BJ (cell line): ENCODE measurements at places on chromosomes 3 and 15.

- no peak for DNase-seq
These were observed 274.9 kb downstream of the FAM43A start for GRCh38 chr3:194960446-194961032.

- no peak for DNase-seq
These were observed 27.7 kb upstream of the SSR3 start for GRCh38 chr3:156582532-156583183.

- no peak for DNase-seq
These were observed 947.1 kb downstream of the FHIT start for GRCh38 chr3:60304112-60304511.

- DNase-seq = no peak
These were observed 26.0 kb upstream of the VIPR1 start for GRCh38 chr3:42476225-42477125.

GRCh38 chr3:142846779-142847577 lies 41.9 kb downstream of the PCOLCE2 start:
- DNase-seq = no peak

- no peak for DNase-seq
These were observed 21.9 kb upstream of the ZBTB47 start for GRCh38 chr3:42631620-42632019.

DNA sequence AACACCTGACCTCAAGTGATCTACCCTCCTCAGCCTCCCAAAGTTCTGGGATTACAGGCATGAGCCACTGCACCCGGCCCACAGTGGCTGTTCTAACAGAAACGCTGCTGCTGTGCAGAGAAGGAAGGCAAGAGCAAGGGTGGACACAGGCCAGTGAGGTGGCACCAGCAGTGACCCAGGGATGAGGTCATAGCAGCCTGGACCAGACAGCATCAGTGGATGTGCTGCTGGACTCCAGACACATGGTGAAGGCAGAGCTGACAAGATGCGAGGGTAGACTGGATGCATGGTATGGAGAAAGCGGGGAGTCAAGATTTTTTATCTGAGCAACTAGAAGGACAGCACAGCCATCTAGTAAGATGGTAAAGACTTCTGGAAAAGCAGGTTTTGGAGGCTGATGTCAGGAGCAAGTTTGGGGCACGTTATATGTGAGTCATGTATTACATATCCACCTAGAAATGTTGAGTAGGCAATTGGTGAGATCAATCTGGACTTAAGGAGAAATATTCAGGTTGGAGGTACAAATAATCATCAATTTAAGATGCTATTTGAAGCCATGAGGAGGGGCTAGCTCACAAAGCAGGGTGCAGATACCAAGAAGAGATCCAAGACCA lies 22.1 kb upstream of the TJP1 start:
- DNase-seq = no peak

DNA sequence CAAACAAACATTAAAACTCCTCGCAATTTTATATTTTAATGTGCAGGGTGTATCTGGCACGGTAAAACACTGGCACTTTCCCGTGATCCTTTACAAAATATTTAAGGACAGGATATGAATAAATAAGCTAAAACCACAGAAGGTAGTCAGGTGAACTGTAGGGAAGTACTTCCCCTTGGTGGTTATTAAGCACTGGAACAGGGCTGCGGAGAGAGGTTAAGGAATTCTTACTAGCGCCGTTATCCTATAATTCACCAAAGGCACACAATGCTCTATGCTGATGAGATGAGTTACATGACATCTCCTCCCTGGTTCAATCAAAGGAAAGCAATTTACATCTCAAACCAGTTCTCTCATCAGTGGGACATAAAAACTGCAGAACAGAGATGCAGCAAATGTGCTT lies 289.8 kb downstream of the ZBTB20 start:
- no peak for DNase-seq

- no peak for DNase-seq
These were observed 113.3 kb upstream of the MBNL1 start for GRCh38 chr3:152155246-152156020.

GRCh38 chr15:51193526-51193925 lies 98.8 kb upstream of the TNFAIP8L3 start:
- no peak for DNase-seq

GRCh38 chr3:127925384-127925783 lies 10.4 kb downstream of the KBTBD12 start:
- no peak for DNase-seq

DNA sequence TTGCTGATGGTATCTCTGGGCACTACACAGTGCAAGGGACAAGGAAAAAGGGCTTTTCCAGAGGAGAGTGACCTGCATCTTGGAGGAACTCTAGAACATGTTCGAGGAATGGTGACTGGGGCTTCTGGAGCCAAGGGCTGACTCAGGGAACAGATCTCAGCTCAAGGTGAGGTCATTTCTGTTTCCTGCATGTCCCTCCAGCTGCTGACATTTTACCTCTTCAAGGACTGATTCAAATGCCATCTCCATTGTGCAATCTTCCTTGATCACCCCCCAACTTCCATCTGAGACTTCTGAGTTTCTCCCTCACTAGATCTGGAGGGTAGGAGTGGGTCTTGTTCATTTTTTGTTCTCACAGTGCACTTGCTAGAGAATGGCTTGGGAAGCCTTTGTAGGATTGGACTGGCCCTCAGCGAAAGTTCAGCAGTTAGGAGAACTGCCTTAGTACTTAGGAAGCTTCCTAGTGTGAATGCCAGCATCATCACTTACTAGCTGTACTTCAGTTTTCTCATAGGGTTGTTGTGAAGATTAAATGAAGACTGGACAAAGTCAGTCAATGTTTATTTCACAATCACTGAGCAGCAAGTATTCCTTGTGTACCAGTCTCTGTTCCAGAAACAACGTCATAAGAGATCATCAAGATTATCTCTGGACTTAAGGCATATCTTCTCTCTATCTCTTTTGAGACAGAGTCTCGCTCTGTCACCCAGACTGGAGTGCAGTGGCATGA lies 2.6 kb upstream of the IDH3A start:
- DNase-seq = no peak

- DNase-seq = no peak
These were observed 1.4 kb downstream of the WDR76 start for GRCh38 chr15:43828061-43828657.

DNA sequence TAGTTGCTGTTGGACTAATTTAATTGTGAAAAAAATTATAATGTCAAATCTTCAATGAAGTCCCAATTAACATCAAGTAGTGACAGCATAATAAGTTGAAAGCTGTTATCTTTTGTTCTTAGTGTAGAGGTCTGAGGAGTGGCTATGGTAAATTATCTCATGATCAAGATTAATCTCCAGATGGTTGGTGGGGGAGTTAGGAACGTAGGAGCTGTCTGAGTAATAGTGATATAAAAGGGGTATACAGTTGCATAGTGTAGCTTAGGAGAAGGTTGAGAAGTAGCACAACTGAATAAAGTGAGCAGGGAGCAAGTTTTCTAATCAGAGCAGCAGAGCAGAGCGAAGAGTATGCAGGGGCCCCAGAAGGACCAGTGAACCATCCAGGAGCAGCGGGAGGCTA lies 19.5 kb downstream of the TMOD2 start:
- no peak for DNase-seq

- DNase-seq = no peak
These were observed 921.3 kb downstream of the TUSC7 start for GRCh38 chr3:117630885-117631284.

DNA sequence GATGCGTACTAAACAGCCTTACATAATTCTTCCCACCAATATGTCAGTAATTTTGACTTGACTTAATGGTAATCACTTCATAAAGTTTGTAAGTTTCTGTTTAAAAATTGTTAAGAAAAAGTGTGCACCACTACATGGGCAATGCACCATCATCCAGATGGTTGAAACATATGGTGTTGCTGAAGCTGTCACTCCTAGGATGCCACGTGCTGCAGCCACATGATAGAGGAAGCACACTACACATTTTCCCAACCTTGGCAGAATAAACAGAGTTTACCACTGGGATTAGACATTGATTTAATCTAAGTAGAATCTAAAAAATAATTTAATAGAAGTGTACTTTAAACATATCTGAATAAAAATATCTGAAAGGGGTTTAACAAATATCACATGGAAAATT lies 1209.9 kb downstream of the NSUN3 start:
- no peak for DNase-seq

DNA sequence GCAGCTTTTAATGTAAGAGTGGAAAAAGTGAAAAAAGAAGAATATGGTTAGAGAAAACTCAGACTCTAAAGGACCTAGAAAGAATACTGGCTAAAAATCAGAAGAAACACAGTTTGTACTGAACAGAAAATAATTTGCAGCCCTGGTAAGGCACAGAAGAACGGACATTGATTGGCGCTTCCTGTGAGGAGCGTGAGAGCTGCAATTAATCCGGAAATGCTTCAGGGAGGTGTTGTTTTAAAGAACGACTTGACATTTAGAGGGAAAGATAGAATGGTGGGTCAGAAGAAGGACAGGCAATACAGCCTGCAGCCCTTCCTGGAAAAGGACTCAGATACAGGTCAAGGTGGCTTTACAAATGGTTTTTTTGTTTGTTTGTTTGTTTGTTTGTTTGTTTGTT lies 151.3 kb upstream of the TSC22D2 start:
- DNase-seq = no peak

DNA sequence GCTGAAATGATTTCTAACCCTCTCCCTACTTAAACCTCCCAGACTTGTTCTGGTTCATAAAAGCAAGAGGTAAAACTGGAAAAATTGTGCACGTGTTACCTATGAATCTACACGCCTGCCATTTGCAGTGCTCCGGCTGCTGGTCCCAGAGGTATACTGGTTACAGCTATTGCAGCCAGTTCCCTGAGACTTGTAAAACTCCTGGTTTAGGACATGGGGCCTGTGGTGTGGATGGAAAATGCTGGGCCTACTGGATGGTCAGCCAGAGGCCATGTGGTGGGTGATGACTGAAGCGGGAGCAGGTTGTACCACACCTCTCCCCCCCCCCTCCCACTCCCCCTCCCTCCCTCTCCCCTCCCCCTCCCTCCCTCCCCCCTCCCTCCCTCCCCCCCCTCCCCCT lies 45.0 kb downstream of the SENP2 start:
- DNase-seq = no peak
